ENCODE measurements at places on chromosomes 1 and 21.

GRCh38 chr1:208088319-208088718 lies 155.9 kb downstream of the PLXNA2 start:
- DNase-seq, result no peak

DNA sequence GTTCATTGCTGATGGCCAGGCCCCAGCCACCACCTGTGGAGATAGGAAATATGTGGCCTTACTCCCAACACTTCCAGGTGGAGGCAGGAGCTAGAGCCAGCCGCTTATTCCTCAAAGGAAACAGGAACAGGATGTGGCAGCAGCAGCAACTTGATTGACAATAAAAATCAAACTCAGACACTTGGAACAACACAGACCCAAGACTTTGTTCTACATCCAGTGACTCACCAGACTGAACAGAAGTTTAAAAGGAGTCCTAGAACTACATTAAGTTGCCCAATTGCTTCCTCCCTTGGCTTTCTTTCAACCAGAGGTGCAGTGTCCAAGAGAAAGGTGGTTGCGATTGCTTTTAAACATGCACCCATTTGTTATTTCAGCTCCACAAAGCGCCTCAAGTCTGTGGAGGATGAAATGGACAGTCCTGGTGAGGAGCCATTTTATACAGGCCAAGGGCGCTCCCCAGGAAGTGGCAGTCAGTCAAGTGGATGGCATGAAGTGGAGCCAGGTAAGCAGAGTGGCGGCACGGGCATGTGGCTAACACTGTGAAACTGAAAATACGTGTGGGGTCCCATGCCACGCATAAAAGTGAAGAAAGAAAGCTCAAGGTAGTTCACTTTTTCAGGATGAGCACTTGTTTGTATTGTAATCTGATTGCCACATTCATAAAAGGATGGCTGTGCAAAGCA lies 276.6 kb downstream of the NFIA start:
- no peak for DNase-seq

DNA sequence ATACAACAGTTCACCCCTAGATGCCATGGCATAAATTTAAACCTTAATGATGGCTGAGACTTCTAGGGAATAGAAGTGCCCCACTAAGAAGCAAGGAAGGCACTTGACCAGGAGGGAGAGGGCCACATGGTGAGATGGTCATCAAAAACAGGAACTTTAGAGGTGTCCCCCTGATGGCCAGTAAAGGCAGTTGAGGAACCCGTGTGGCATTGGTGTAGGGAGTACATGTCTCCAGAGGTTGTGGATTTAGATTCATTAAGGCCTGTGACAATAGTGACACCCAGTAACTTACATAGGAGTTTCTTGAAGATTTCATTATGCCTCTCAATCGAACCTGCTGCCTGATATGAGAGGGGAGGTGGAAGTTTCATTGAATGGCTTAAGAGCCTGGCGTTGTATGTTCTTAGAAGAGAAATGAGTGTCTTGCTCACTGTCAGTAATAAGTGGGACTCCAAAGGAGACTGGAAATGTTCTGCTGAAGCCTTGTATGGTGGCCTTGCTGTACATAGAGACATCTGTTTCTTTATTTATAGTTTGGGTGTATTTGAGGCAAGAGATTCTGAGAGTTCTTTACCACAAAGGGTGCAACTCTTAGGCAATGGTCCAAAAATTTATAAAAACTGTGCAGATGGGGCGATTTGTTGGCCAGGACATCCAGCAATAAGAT lies 27.9 kb downstream of the EDARADD start:
- no peak for DNase-seq

GRCh38 chr1:182051938-182052337 lies 9.6 kb downstream of the ZNF648 start:
- no peak for DNase-seq

All from fibroblast of skin of back (primary cell).